ENCODE measurements at places on chromosomes 1 and 21.

DNA sequence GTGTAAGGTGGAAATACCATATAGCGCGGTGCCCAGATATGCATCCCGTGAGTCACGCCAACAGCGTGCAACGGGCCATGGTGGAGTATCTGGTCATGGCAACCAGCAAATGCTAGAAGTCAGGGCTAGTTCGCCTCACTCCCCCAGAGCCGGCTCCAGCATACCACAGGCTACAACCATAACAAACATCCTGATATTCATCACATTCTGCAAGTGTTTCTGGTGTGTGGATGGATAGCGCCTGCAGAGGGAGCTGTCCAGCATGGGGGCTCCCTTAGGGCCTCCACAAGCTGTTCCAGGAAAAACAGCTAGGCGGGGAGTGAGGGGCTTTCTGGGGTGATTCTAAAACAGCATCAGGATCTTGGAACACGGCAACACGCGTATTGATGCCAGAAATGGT, 6.8 kb downstream of the C1orf198 start:
- no peak for DNase-seq

GRCh38 chr1:20483833-20484518, 2.0 kb downstream of the CAMK2N1 start:
- no peak for DNase-seq

GRCh38 chr1:227559499-227559898, 3.9 kb upstream of the ZNF678 start:
- DNase-seq: no peak

- no peak for DNase-seq
These were observed 14.8 kb upstream of the GPR88 start for GRCh38 chr1:100523038-100523652.

- DNase-seq: no peak
These were observed 10.8 kb upstream of the PIGK start for GRCh38 chr1:77230051-77230450.

DNA sequence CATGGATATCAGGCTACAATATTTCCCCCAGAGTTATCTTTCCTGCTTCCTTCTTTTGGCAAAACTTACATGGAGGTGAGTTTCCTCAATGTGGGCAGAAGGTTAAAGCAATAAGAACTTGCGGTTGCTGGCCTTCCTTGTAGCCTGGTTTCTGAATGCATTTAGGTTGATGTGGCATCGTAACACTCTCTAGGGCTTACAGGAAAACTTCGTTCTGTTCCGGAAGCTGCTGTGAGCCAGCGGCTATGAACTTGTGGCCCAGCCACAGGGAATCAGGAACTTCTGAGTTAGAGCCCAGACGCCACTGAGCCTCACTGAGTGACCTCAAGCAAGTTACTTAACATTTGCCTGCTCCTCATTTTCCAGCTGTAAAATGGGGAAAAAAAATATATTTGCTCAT, 623.4 kb upstream of the ADAMTS5 start:
- no peak for DNase-seq

DNA sequence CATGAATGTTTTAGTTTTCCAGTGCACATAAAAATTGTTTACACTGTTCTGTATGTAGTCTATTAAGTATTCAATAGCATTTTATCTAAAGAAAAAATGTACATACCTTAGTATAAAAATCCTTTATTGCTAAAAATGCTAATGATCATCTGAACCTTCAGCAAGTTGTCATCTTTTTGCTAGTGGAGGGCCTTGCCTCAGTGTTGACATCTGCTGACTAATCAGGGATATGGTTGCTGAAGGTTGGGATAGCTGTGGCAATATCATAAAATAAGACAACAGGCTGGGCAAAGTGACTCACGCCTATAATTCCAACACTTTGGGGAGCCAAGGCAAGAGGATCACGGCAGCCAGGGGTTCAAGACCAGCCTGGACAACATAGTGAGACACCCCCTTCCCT, 9.0 kb downstream of the DYNLT5 start:
- DNase-seq: no peak

DNA sequence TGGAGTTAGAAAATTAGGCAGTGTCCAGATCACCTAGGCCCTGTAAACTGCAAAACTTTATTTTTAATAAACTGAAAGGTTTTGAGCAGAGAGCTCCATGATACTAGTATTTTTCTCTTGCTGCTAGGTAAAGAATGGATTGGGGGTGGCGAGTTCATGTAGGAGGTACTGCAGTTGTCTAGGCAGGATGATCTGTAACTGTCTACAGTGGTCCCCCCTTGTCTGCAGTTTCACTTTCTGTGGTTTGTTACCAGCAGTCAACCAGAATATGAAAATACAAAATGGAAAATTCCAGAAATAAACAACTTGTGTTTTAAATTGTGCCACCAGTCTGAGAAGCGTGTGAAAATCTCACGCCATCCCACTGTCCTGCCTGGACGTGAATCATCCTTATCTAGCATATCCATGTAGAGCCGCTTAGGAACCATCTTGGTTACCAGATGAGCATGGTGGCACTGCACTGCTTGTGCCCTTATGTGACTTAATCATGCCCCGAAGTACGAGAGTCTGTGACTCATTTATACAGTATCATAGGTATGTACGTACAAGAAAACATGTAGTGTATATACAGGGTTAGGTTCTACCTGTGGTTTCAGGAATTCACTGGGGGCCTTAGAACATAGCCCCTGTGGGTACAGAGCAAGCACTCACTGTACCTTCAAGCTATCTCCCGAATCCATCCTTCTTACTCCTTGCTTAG, 94.2 kb downstream of the AHCTF1 start:
- DNase-seq: no peak

DNA sequence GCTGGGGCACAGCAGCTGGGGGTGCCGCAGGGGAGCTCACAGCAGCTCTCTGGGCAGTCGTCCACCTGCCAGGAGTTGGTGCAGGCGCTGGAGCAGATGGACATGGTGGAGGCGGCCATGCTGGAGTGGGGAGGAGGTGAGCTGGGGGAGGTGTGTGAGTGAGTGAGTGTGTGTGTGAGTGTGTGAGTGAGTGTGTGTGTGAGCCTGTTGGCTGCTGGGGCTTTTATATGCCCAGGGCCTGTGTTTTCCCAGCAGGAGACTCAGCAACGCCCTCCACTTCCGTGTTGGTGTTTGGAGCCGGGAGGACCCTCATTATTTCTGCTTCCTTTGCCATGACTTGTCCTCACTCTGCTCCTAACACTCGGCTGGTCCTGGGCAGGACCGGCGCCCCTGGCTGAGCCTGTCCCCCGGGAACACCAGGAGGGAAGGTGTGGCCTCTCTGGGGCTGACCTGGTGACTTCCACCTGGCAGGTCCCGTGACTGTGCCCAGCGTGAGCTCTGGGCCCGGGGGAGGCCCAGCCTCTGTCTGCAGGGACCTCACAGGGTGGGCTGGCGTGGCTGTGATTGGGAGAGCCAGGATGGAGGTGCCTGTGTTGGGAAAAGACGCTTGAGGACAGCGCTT, at the start of gene KRTAP10-2:
Gene KRTAP10-2, minus strand, starts transcription at position 166 of the 622 bp plus-strand sequence. Its CDS starts 47 bp downstream, at position 119.
- DNase-seq: no peak

GRCh38 chr1:230114237-230114651, 47.2 kb downstream of the GALNT2 start:
- DNase-seq: no peak

DNA sequence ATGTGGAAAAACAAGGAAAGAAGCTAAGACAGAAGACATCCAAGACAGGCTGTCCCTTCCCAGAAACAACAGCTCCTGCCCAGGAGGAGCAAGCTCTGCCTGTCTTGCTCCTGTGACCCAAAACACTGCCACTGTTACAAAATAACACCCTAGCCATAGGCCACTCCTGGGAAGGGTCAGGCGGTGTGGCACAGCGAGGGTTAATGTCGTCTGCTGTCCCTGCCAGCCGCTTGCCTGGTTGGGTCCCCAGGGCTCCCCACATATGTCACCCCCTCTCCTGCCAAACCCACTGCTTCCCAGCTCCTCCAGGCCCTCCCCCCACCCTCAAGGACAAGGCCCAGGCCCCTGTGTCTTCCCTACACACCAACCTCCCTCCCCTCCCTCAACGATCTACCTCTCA, 3.9 kb upstream of the NHLH1 start:
- no peak for DNase-seq

- DNase-seq: no peak
These were observed 8.8 kb downstream of the ASAP3 start for GRCh38 chr1:23475134-23475628.

GRCh38 chr1:21653744-21654100, 15.4 kb downstream of the RAP1GAP start:
- no peak for DNase-seq

DNA sequence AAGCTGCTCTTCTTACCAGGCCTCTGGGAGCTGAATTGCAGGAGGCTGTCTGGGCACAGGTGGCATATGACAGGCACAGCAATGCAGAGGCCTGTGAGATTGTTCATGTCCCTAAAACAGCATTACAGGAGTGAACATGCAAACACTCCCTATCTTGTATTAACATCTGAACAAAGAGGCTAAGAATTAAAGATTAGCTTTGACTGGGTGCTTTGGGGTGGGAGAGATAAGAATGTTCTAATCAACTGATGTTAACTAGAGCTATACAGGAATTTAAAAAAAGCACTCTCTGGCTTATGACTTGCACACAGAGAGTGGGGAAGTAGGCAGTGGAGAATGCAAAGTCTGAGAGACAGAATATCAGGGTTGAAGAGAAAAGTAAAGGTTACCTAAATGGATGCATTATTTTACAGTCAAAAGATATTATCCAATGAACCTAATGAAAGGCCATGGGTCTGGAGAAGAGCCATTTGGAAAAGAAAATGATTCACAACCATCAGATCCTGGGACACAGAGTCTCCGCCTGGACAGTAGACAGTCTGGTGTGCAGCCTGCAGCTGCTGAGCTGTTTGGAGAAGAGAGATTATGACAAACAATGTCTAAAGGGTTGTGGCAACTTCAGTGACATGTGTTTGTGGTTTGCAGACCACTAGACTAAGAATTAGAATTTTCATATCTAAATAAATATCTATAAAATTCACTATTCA, 20.2 kb downstream of the DPT start:
- no peak for DNase-seq

DNA sequence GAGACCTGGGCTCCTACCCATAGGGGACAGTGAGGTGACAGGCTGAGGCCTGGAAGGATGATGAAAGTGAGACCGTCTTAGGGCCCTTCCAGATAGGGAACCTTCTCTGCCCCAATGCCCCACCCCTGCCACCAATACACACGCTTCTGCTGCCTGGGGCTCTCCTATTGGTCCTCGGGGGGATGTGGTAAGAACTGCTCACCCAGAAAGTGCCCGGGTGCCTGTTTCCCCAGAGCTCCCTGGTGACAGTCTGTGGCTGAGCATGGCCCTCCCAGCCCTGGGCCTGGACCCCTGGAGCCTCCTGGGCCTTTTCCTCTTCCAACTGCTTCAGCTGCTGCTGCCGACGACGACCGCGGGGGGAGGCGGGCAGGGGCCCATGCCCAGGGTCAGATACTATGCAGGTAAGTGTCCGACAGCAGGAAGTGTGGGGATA, 948 bp downstream of the SEMA4A start:
- no peak for DNase-seq

DNA sequence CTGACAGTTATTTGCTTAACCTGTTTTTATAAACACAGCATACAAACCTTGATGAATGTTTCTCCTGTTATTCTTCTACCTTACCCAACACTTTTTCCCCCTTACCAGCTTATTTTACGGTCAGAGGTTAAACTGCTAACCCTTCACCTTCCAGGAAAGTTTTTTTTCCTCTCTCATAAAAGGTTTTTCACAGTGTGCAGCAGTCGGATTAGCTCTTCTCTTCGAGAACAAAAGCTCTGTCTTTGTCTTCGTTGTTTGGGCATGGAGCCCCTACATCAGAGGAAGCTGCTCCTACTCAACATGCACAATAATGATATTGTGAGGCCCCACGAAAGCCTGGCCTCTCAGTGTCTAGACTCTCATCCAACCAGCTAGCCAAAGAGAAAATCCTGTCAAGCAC, 42.0 kb downstream of the DENND1B start:
- DNase-seq: no peak

- no peak for DNase-seq
These were observed 10.0 kb upstream of the EPHA8 start for GRCh38 chr1:22553104-22553880.

GRCh38 chr1:189274267-189274666, 1203.4 kb downstream of the BRINP3 start:
- DNase-seq: no peak

- no peak for DNase-seq
These were observed 25.0 kb downstream of the GIPC2 start for GRCh38 chr1:78070758-78071157.

GRCh38 chr1:180935326-180936109, 22.8 kb downstream of the KIAA1614 start:
- DNase-seq: no peak

DNA sequence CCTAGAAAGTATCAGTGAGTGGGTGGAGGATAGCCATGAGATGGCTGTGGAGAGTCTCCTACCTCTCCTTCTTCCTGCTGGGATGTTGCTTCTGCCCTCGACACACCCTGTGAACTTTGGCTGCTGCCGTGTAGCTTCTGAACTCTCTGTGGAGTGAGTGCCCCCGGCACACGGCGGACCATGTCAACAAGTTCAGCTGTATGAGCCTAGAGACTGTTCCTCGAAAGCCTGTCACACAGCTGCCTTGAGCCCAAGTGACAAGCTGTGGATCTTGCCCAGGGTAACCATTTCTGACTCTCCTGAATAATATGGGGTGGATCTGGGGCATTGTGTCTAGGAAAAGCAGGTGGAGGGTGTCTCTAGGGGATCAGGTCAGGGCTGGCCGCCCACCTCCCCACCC, 143.2 kb downstream of the NOS1AP start:
- DNase-seq: no peak

DNA sequence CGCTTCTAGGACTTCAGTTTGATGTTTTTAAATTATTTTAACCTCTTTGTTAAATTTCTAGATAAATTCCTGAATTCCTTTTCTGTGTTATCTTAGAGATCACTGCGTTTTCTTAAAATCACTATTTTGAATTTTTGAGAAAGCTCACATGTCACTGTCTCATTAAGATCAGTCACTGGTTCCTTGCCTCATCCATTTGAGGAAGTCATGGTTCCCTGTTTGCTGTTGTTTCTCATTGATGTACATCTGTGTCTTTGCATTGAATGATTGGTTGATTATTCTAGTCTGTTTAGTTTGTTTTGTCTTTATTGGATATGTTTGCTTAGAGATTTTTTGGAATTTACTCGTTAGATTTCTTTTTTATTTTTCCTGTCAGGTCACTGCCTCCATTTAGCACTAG, 50.1 kb downstream of the CRP start:
- no peak for DNase-seq

GRCh38 chr21:19683492-19683891, 1279.9 kb upstream of the TMPRSS15 start:
- DNase-seq: no peak

GRCh38 chr1:64163431-64163830, 40.0 kb upstream of the UBE2U start:
- no peak for DNase-seq

GRCh38 chr1:172867216-172867818, 183.4 kb downstream of the TNFSF18 start:
- no peak for DNase-seq

DNA sequence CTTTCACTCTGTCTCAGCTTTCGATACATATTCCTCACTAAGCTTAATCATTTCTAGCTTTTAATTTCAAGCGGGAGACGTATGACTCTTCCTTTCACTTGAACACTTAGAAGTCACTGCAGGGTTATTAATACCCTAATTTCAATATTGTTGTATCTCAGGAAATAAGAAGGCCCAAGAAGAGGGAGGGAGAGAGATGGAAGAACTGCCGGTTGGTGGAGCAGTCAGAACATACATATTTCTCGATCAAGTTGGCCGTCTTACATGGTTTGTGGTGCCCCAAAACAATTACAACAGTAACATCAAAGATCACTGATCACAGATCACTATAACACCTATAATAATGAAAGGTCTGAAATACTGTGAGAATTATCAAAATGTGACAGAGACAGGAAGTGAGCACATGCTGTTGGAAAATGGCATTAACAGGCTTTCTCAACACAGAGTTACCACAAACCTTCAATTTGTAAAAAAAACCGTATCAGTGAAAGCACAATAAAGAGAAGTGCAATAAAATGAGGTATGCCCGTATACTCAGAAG, 145.4 kb upstream of the HP1BP3 start:
- no peak for DNase-seq

Data from stimulated activated CD8-positive, alpha-beta memory T cell treated with anti-CD3 and anti-CD28 coated beads, Interleukin-2, amount 100 ng/mL, for 1 hour (primary cell).